Urinary bladder (tissue), 4 donors: ENCODE measurements at places on chromosomes 13 and 19. TPM values are rescaled to one million over a fixed set of nuclear protein-coding genes. Genes with fewer than 3 reads are reported as not detected.

Gene IGFL2
- total RNA-seq = not detected

Gene ZNF382
- total RNA-seq = 30.3 TPM

Gene NLRP11
- not detected for total RNA-seq

Gene CRB3
- total RNA-seq = 4.4 TPM

Gene GIPC3
- 0.11 TPM for total RNA-seq
